ENCODE measurements at places on chromosomes 5 and 9.
A peak's percentile ranks its signal among the peaks of the same experiment; 100 is the strongest.

DNA sequence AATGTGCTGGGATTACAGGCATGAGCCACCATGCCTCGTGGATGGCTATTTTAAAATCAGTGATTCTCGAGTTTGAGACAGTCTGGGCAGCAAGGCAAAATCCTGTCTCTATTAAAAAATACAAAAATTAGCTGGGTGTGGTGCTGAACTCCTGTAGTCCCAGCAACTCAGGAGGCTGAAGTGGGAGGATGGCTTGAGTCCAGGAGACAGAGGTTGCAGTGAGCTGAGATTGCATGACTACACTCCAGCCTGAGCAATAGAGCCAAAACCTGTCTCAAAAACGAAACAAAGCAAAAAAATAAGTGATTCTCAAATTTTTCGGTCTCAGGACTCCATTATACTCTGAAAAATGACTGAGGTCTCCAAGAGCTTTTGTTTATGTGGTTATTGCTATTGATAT is 47.9 kb upstream of the HSPA9 start:
- DNase-seq: peak; percentile 81

DNA sequence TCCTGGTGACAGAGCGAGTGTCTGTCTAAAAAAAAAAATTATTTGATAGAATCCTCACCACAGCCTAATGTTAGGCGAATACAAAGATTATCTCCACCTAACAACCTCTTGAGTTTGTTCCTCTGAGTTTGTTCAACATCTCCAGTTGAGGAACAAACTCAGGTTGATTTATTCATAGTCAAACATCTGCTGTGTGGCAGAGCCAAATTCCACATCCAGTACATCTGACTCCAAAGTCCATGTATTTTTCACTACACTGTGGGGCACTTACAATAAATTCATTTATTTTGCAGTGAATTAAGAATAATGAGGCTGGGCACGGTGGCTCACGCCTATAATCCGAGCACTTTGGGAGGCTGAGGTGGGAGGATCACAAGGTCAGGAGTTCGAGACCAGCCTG is 53.3 kb downstream of the KIF24 start:
- no peak for DNase-seq

- peak; percentile 14 for DNase-seq
Observed at GRCh38 chr5:77770293-77771005, 5.7 kb downstream of the TBCA start.

- DNase-seq: no peak
Observed at GRCh38 chr5:115431116-115431515, 113.5 kb downstream of the FEM1C start.

- no peak for DNase-seq
Observed at GRCh38 chr5:98785244-98785643, 11.8 kb downstream of the RGMB start.

DNA sequence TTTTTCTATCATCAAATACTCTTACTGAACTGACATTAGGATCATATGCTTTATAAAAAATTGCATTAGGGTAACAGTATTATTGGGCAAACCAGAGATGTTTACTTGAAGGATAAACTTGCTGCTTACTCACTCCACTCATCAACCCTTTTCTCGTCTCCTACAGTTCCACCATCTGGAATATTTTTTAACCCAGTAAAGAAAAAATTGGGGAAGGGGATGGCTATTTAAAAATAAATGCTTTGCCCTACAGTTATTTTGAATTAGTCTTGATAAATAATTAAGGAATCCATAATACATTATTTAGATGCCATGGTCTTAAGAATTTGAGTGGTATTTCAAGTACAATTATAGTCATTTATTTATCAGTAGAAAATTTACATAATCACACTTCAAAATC is 225.8 kb downstream of the MEF2C start:
- no peak for DNase-seq

DNA sequence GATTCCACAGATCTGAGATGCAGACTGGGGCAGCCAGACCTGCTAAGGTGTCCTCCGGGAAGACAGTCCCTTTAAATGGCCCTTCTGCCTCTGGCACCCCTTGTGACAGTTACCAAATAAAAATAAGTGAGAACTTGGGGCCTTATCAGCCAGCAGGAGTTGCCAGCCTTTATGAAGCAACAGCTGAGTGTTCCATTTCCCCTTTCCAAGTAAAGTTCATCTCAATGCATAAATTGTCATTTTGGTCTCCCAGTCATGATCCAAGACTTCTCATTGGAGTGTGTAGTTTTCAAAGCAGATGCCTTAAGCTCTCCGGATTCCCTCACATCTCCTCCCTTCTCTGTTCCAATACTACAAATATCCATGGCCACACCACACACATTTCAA is 4.1 kb downstream of the PTCH1 start:
- DNase-seq: no peak

DNA sequence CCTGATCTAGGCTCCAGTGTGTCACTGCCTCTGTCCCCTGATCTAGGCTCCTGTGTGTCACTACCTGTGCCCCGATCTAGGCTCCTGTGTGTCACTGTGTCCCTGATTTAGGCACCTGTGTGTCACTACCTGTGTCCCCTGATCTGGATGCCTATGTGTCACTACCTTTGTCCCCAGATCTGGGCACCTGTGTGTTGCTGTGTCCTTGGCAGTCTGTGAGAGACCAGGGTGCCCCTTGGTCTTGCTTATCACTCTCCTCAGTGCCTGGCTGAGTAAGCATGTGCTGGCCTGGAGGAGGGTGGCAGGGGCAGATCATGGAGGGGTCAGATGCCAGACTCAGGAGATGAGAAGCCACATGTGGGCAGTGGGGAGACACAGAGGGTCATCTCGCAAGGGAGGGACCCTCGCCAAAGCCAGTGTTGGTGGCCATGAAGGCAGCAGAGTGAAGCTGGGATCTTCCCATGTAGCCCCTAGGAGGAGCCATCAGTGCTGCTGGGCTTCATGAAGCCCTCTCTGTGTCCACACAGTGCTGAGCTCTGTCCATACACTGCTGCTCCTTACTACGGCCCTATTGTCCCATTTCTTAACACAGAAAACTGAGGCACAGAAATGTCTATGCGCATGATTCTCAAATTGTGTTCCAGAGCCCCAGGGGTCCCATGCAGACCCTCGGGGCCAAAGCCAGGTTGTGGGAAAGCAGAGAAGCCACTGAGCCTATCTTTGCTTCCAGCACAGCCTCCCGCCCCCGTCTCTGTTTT is 15.5 kb downstream of the OLFML2A start:
- DNase-seq: no peak

DNA sequence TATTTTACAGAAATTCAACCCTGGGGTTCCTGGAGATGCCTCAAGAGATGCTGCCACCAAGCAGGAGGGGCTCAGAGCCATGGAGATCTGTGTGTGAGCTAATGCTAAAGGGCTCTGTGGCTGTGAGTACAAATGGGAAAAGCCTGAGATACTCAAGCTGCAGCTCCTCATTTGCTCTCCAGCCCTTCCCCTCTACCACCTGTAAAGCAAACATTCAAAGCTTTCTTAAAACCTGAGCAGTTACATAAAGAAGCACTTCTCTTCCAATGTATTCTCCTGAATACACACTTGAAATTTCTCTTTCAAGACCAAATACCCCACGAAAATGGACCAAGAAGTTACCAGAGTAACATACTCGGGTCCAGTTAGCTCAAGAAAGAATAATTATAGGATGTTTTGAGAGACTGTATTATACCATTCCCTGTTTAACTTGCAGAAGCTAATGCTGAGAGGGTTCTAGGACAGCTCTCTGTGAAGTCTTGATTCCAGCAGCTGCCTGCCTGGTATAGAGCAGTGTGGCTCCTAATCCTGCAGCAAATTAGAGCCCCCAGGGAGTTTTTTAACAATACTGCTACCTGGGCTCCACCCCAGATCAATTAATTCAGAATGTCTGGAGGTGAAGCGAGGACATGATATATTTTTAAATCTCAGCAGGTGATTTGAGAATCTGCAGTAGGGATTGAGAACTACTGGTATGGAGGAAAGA is 21.1 kb downstream of the RGS7BP start:
- no peak for DNase-seq

GRCh38 chr5:7714119-7714518 is 136.8 kb downstream of the CFAP90 start:
- peak; percentile 45 for DNase-seq

DNA sequence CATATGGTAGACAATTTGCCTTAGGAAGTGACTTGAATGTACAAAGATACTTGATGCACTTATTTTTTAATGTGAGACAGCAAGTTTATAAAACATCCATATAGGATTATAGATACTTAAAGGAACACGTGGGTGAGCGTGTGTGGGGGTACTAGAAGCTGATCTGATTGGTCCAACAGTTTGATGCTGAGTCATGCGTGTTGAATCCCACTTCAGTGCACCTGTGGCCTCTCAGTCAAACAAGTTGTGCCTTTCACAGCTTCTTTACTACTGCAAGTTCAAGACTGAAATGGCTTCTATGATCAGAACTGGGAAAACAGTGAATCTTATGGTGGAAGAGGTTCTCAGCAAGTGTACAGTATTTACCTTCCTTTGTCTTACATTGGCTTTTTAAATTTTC is 98.9 kb downstream of the MAP1B start:
- no peak for DNase-seq

GRCh38 chr9:82539856-82540579 is 522.9 kb downstream of the RASEF start:
- peak; percentile 9 for DNase-seq

DNA sequence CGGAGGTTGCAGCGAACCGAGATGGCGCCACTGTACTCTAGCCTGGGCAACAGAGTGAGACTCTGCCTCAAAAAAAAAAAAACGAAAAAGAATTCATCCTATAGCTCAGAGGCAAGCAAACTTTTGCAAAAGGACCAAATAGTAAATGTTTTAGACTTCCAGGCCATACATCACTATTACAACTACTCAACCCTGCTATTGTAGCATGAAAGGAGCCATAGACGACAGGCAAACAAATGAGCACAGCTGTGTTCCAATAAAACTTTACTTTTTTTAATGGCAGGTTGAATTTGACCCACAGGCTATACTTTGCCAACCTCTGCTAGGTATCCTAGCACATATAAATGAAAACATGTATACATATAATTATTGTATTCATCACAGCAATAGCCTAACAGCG is 58.9 kb upstream of the SLC30A5 start:
- no peak for DNase-seq

GRCh38 chr9:71746758-71747125 is 21.6 kb downstream of the CEMIP2 start:
- DNase-seq: no peak

- peak; percentile 25 for DNase-seq
Observed at GRCh38 chr9:137242269-137243203, 1.4 kb downstream of the TUBB4B start.

DNA sequence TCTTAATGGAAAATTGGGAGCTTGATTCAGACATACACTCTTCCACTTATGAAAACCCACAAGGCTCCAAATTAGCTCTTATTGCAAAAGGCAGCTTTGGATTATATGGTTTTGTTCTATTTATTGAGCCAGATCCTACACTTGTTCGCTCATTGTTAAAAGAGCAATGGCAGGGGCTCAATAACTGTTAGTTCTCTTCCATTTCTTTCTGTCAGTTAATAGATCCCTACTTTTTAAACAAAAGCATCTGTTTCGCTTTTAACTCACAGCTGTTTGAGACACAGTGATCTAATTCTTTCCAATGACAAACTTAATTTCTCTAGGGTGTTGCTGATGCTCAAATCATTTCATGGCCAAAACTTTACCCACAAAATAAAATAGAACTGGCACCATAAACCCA is 11.7 kb downstream of the C5 start:
- DNase-seq: no peak

- no peak for DNase-seq
Observed at GRCh38 chr5:145983446-145983845, 47.1 kb downstream of the SH3RF2 start.

DNA sequence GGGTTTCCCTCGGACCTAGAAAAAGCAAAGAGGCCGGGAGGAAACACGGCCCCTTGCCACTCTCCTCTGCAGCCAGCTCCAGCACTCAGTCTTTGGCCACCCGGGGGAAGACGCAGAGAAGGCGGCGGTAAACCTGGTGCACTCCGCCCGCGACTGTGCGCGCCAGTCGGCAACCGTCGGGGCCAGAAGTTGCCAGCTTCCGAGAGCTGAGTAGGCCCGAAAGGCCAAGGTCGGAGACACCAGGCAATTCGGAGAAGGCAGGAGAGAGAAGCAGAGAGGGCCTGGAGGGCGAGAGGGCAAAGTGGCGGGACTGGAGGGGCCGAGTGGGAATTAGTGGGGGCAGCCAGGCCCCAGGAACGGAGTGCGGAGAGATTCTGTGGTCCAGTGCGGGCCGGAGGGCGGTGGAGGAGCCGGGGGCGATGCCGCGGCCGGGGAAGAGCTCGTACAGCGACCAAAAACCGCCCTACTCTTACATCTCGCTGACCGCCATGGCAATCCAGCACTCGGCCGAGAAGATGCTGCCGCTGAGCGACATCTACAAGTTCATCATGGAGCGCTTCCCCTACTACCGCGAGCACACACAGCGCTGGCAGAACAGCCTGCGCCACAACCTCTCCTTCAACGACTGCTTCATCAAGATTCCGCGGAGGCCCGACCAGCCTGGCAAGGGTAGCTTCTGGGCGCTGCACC is at the start of gene FOXB2:
FOXB2 (plus strand) TSS at position 420 of the 690 bp plus-strand sequence; CDS start at position 420, 0 bp downstream.
- no peak for DNase-seq

- no peak for DNase-seq
Observed at GRCh38 chr9:133953976-133954709, 38.0 kb downstream of the VAV2 start.

DNA sequence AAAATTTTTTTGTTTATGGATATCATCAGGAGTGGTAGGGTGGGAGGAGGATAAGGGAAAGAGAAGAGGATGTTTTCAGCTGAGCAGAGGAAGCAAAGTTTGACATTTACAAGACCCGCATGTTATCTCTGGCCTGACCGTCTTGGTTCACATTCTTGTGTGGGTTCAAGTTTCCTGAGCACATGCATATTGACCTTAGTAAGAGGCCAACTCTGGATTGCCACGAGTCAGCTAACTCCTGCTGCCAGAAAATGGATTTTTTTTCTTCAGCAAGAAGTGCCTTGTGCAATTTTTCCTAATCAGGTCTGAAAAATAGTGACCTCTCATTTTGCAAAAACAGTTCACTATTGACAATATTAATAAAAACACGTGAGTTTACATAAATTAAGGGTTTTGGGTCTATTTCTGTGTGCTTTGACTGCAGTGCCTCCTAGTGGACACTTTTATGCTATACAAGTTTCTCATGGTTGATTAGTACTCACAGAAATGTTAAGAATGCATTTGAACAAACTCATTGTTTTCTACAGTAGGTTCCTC is 27.1 kb upstream of the BASP1 start:
- peak; percentile 71 for DNase-seq

DNA sequence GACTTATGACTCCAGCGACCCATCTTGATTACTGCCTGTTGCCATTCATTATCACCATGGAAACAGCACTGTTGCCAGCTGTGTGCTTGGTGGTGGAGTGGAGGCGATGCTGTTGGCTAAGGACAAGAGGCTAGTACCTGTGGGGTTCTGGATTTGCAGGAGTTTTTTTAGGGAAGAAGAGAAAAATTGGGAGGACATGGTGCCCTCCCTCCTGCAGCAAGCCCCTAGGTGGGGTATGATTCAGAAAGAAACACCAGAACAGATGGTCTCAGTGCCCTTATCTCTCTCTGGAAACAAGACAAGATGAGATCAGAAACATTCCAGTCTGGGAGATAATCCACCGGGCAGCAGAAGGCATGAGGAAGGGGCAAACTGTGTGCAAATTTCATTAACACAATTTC is 87.8 kb upstream of the TLR4 start:
- DNase-seq: no peak
